ENCODE measurements at places on chromosomes 5 and 9. TPM values are rescaled to one million over a fixed set of nuclear protein-coding genes. Genes with fewer than 3 reads are reported as not detected.

TMEM252 gene
- not detected for total RNA-seq

DNA sequence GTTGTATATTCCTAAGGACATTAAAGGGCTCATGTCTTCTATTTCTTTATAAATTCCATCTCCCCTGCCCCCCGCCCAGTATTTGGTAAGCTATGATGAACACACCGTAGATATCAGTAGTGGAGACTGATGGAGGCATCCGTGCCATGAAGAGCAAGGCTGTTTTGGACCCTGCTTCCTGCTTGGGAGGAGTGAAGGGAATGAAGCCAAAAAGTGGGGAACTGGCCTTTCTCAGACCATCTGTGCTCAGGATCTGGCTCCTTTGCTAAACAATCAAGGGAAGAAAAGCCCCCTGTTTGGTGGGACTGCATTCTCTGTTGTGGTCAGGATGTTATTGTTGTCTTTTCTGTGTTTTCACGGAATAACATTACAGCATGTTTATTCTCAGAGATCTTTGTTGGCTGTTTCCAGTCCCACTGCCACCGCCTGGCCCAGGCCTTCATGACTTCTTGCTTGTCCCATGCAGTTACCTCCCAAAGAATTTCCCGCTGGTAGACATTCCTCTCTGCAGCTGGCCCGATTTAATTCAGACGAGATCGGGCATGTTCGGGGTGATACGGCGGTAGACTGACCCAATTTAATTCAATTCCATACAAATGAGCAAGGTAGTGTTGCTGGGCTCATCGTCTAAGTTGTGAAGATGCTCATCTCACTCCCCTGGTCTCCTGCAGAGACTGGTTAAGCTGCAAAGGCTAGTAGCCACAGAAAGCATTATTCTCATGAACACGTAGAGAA, 31.4 kb upstream of the ANKH start:
- DNase-seq, result no peak

GRCh38 chr5:120895660-120896059, 431.6 kb downstream of the PRR16 start:
- no peak for DNase-seq

- DNase-seq, result no peak
Observed at GRCh38 chr5:94969174-94969573, 315.7 kb downstream of the MCTP1 start.
